ENCODE measurements at places on chromosomes 5 and 9. TPM values are rescaled to one million over a fixed set of nuclear protein-coding genes. Genes with fewer than 3 reads are reported as not detected.

- no peaks in the 10 kb centered on the region for H3K27me3 ChIP-seq
- no peak for DNase-seq
- no peaks in the 10 kb centered on the region for H3K4me1 ChIP-seq
- no peak overlapping the region for H3K27ac ChIP-seq
Observed at GRCh38 chr9:82021198-82021597, 32.6 kb downstream of the SPATA31D1 start.

The LCN10 gene
- polyA plus RNA-seq = not detected

DNA sequence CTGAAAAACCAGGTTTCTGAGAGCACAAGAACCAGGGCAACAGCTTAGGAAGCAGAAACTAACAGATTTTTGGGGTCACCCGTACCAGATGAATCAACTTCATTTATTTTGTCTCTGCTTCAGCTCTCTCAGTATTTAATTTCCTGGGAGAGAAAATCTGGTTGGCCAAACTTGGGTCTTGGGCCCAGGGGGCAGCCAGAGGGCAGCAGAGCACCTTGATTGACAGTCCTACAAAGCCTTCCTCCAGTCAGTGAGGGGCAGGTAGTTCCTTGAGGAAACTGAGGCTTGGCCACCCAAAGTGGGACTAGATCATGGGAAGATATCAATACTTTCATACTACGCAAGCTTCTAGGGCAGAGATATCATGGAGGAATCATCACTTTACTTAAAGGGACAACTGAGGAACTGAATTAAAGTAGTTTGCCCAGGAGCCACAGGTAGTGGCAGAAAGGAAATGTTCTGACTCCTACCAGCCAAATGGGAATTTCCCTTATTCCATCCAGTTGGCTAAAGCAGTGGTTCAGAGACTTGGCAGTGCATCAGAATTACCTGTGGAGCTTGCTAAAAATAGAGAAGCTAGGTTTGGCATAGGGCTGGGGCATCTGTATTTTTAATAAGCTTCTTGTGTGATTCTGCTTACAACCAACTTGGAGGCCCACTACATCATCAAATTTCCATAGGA lies 21.5 kb upstream of the ARHGAP26 start:
- H3K36me3 ChIP-seq = no peaks in the 10 kb centered on the region
- no peak overlapping the region for H3K27ac ChIP-seq
- H3K4me1 ChIP-seq = peaks cover 3% of the 10 kb centered on the region
- H3K4me3 ChIP-seq = no peak overlapping the region
- peak; percentile 49 for DNase-seq

DNA sequence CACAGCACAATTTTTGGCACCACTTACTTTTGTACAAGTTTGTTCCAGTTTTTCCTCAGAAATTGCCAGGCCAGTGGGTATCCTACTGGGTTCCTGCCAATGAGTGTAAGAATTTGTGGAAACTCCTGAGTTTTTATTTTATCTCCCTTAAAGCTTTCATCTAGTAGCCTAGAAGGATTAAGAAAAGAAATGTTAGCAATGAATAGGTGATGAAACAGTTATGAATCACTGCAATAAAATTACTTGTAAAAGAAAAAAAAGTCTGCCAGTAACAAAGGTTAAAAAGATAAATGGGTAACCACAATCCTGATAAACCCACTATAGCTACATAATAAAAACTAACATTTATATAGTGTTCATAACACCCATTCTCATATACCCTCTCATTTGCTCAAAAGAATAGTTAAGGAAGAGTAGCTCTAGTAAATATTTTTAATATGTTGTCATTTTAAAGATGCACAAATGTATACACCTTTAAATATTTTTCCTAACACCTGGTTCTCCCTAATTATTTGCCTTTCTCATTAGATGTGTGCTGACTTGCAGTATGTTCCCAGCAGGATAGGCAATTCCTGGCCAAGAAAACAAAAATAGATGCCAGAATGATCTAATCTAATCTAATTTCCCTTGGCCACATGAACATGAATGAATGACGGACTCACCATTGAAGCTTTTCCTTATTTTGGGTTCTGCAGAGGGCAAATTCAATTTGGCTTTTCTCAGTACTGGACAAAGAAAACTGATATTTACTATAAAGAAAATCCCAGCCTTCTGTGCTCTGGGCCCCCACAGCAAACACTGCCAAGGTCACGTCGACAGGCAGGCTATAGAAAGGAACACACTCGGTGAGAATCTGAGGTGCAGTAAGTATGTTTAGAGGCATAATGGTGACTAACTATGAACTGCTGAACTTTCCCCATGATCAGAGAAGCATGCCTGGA lies 26.4 kb downstream of the ERAP1 start:
- H3K4me3 ChIP-seq = no peak overlapping the region
- DNase-seq = peak; percentile 70
- peaks cover 27% of the 10 kb centered on the region for H3K36me3 ChIP-seq
- peak overlapping the region; percentile 69 for H3K27ac ChIP-seq

The GDA gene
- polyA plus RNA-seq = 210 TPM

The IGFBPL1 gene
- not detected for polyA plus RNA-seq

- no peaks in the 10 kb centered on the region for H3K27me3 ChIP-seq
- no peak overlapping the region for H3K4me3 ChIP-seq
- DNase-seq = no peak
Observed at GRCh38 chr5:147490989-147491388, 18.9 kb downstream of the DPYSL3 start.

- no peak overlapping the region for H3K27ac ChIP-seq
- no peaks in the 10 kb centered on the region for H3K36me3 ChIP-seq
- H3K4me1 ChIP-seq = no peaks in the 10 kb centered on the region
- DNase-seq = no peak
Observed at GRCh38 chr9:107118863-107119624, 164.0 kb upstream of the RAD23B start.

DNA sequence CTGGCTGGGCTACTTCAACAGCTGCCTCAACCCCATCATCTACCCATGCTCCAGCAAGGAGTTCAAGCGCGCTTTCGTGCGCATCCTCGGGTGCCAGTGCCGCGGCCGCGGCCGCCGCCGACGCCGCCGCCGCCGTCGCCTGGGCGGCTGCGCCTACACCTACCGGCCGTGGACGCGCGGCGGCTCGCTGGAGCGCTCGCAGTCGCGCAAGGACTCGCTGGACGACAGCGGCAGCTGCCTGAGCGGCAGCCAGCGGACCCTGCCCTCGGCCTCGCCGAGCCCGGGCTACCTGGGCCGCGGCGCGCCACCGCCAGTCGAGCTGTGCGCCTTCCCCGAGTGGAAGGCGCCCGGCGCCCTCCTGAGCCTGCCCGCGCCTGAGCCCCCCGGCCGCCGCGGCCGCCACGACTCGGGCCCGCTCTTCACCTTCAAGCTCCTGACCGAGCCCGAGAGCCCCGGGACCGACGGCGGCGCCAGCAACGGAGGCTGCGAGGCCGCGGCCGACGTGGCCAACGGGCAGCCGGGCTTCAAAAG lies 36.9 kb upstream of the TTC1 start:
- no peak overlapping the region for H3K27ac ChIP-seq
- no peak overlapping the region for H3K4me3 ChIP-seq
- DNase-seq = peak; percentile 65
- no peaks in the 10 kb centered on the region for H3K4me1 ChIP-seq
- H3K36me3 ChIP-seq = no peaks in the 10 kb centered on the region

The ELAVL2 gene
- polyA plus RNA-seq = not detected

GRCh38 chr9:90948156-90948555 lies 146.5 kb downstream of the SYK start:
- H3K4me1 ChIP-seq = no peaks in the 10 kb centered on the region
- H3K27me3 ChIP-seq = no peaks in the 10 kb centered on the region
- no peaks in the 10 kb centered on the region for H3K36me3 ChIP-seq
- no peak overlapping the region for H3K4me3 ChIP-seq
- peak; percentile 71 for DNase-seq

DNA sequence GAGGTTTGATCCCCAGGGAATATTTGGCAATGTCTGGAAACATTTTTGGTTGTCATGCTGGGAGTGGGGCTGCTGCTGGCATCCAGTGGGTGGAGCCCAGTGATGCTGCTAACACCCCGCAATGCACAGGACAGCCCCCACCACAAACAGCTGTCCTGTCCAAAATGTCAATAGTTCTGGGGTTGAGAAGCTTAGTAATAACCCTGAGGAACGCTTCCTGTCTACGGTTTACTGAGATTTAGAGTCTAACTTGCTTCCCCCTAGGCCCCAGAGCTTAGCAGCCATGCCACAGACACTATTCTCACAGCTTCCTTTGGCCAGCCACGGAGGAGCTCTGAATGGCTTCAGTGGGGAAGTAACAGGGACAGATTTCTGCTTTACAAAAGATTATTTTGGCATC lies 66.5 kb downstream of the MSX2 start:
- H3K4me1 ChIP-seq = no peaks in the 10 kb centered on the region
- H3K27ac ChIP-seq = no peak overlapping the region
- no peak for DNase-seq

DNA sequence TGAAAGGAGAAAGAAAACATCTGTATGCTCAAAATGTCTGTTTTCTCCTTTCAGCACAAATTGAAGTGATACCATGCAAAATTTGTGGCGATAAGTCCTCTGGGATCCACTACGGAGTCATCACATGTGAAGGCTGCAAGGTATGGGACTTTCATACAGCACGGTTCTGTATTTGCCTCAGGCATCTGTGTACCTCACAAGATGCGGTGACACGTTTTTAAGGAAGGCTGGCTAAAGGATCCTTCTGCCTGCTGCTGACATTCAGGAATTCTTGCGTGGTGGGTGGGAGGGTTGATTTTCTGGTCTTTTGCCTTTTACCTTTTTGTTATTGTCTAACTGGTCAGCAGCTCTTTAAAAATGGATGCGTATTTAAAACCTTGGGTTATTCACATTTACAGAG lies 133.1 kb downstream of the RORB start:
- no peak overlapping the region for H3K4me3 ChIP-seq
- H3K4me1 ChIP-seq = no peaks in the 10 kb centered on the region
- DNase-seq = no peak

GRCh38 chr5:19853616-19854240 lies 134.3 kb downstream of the CDH18 start:
- H3K36me3 ChIP-seq = no peaks in the 10 kb centered on the region
- no peaks in the 10 kb centered on the region for H3K27me3 ChIP-seq
- H3K27ac ChIP-seq = no peak overlapping the region
- H3K4me1 ChIP-seq = no peaks in the 10 kb centered on the region
- no peak for DNase-seq

- no peaks in the 10 kb centered on the region for H3K4me1 ChIP-seq
- no peak overlapping the region for H3K4me3 ChIP-seq
- DNase-seq = no peak
- no peaks in the 10 kb centered on the region for H3K36me3 ChIP-seq
Observed at GRCh38 chr5:167916261-167916691, 375.2 kb upstream of the WWC1 start.

The KCNMB1 gene
- polyA plus RNA-seq = 0.54 TPM

DNA sequence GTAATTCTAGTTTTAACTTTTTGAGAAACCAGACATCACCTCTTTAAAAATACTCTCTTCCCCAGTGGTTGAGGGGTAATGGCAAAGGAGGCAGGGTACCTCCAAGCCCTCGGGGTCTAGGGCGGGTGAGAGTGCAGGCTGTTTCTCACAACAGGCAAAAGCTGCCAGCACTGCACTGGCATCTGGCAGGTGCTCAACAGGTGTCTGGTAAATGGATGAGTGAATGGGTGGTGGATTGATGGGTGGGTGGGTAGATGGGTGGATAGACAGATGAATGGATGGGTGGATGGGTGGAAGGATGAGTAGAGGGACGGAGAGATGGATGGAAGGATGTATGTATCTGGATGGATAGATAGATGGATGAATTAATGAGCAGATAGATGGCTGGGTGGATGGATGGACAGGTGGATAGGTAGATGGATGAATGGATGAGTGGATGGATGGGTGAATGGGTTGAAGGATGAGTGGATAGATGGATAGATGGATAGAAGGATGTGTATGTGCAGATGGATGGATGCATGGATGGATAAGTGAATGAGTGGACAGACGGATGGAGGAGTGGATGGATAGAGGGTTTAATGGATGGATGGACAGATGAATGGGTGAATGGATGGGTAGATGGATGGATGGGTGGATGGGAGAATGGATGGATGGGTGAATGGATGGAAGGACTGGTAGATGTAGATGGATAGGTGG lies 84.6 kb downstream of the COL5A1 start:
- H3K27me3 ChIP-seq = no peaks in the 10 kb centered on the region
- no peak overlapping the region for H3K4me3 ChIP-seq
- H3K27ac ChIP-seq = no peak overlapping the region
- no peak for DNase-seq
- H3K4me1 ChIP-seq = no peaks in the 10 kb centered on the region
- no peaks in the 10 kb centered on the region for H3K36me3 ChIP-seq

GRCh38 chr5:136034984-136035383 lies 6.2 kb downstream of the TGFBI start:
- peaks cover 4% of the 10 kb centered on the region for H3K27me3 ChIP-seq
- no peaks in the 10 kb centered on the region for H3K36me3 ChIP-seq
- no peak overlapping the region for H3K27ac ChIP-seq
- H3K4me1 ChIP-seq = peaks cover 4% of the 10 kb centered on the region

DNA sequence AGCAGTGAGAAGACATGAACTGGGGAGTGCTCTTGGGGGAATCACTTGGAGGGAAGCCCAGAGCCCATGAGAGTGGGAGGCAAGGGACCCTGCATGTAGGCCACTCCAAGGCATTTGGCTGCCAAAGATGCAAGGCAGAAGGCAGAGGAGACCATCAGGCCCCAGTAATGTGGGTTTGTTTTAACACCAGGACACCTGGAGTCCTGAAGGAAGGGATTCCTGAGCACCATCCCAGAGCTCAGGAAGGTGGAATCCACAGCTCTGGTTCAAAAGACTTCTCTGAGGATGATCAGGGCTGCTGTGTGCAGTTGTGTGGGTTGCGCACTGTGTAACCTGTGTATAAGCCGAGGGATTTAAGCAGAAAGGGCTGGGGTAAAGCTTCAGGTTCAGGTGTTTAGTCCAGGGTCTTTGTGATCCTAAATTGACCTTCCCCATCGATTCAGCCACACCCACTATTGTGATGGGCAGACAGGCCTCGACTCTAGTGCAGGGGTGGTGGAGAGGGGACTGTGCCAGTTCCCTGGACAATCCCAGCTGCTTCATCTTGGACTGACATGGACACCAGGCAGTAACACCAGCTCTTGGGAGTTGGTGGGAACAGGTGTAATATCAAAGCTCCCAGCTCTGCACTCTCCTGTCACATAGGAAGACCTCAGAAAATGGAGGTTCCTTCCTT lies 11.0 kb downstream of the B4GALT7 start:
- H3K4me3 ChIP-seq = no peak overlapping the region
- no peaks in the 10 kb centered on the region for H3K4me1 ChIP-seq
- no peaks in the 10 kb centered on the region for H3K36me3 ChIP-seq
- no peak for DNase-seq

The SLC44A1 gene
- 70.0 TPM for polyA plus RNA-seq

DNA sequence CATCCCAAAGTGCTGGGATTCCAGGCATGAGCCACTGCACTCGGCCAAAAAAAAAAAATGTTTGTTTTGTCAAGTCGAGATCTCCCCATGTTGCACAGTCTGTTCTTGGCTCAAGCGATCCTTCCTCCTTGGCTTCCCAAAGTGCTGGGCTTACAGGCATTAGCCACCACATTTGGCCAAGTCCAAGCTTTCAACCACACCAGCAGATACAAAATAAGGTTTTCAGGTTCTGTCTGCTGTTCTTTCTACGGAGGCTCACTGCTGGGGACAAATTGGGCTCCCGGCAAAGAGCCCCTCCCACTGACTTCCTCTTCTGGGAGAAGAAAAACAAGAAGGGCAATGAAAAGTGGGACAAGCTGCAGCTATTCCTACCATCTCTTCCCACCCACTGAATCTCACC lies 37.6 kb upstream of the GGTA1 start:
- DNase-seq = no peak
- H3K4me3 ChIP-seq = no peak overlapping the region
- no peaks in the 10 kb centered on the region for H3K36me3 ChIP-seq
- H3K4me1 ChIP-seq = no peaks in the 10 kb centered on the region
- no peak overlapping the region for H3K27ac ChIP-seq
- no peaks in the 10 kb centered on the region for H3K27me3 ChIP-seq
